ENCODE measurements at places on chromosomes 7 and 10.
A peak's percentile ranks its signal among the peaks of the same experiment; 100 is the strongest.

DNA sequence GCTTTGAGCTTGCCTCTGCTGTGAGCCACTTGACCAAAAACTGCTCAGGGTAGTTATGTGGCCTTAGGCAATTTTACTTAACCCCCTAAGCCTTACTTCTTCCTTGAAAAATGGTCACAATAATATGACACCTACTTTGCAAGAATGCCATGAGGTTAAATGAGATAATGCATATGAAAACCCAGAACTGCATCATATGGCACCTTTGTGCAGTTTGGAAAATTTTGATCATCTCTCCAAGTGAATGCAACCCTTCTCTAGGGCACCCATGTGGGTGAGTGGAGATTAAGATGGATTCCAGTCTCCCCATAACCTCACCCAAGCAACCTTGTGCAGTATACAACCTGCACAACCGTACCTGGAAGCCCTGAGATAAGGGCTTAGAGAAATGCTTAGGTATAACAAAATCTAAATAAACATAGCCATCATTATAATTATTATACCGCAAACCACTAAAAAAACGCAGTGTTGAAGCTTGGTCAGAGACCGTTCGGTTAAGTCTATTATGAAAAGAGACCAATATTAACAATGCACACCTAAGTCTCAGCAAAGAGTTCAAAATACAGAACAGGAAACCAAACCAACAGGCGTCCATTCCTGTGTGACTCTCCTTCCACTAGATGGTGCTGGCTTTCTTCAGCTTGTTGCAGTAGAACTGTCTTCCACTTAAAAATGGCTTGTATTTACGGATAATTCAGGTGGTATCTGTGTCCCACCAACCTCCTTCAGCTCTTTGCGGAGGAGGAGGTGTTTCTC lies 21.0 kb upstream of the ASB15 start:
- peak; percentile 78 for DNase-seq

DNA sequence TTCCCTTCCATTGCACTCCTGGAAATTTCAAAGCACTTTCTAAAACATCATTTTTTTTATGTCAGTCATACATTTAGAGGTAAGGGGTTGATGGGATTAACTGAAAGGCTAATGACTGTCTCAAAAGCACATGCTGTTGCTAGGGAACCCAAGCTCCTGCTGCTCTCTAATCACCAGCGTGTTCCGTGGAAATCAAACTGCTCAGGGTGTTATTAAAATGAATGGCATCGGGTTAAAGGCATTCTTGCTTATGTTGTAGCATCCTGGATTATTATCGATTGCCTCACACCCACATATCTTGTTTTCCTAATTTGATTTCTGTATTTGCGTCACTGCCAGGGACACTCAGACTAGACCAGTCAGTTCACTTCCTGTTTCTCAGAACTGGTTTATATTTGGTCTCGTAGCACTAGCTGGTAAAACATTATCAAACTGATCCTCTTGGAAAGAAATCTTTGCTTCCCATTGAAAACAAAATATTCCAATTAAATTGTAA lies 216.5 kb upstream of the MKLN1 start:
- DNase-seq, result no peak

DNA sequence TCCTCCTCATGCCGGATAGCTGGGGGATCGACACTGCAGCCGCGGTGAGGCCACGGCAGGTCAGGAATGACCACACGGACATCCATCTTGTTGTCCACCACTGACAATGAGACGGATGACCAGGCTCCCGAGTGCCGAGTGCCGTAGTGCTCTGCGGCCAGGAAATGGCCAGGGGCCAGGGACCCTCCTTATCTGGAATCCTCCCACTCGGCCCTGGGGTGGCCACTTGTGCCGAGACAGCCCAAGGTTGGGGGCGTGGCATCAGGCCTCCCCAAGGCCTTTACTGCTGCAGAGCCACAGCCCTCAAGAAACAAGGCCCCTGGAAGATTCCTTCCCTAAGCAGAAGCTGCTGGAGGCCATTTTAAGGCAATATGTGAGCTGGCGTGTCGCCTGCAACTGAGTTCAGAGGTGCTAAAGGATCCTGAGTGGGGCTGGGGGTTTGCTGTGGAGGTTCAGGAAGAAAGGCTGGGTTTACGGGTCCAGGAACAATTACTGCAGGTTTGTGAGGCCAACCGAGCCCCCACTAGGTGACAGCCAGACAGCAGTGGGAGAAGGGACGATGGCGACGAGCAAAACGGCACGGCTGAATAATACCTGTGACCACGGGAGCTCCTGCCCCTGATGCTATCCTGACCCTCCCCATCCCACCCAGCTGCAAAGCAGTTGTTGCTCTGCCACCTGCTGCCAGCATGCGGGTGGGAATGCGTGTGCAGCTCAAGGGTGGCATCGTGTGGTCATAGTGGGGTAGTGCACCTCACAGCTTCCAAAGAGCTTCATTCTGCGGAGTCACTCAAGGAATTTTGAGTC lies 31.6 kb upstream of the LEP start:
- DNase-seq, result peak; percentile 85

DNA sequence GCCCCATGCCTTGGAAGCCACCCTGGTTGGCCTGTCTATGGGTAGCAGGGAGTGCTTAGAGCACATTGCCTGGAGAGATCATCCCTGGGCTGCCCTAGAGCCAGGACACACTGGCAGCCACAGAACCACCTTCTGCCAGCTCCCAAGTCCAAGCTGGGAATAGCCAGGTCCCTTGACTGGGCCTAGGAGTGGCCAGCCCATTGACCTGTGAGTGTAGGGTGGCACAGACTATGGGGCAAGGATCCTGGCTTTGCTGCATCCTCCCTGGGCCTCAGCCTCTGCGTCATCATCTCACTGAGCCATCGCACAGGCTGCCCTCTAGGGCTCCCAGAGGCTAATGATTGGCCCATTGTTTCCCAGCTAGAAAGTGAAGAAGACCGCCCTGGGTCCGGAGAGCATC lies 7.0 kb downstream of the AQP1 start:
- DNase-seq, result no peak

- DNase-seq, result no peak
These were observed 44.9 kb downstream of the DRGX start for GRCh38 chr10:49350846-49351532.

GRCh38 chr7:139034855-139035585 lies 822 bp downstream of the ZC3HAV1L start:
- DNase-seq, result peak; percentile 61

DNA sequence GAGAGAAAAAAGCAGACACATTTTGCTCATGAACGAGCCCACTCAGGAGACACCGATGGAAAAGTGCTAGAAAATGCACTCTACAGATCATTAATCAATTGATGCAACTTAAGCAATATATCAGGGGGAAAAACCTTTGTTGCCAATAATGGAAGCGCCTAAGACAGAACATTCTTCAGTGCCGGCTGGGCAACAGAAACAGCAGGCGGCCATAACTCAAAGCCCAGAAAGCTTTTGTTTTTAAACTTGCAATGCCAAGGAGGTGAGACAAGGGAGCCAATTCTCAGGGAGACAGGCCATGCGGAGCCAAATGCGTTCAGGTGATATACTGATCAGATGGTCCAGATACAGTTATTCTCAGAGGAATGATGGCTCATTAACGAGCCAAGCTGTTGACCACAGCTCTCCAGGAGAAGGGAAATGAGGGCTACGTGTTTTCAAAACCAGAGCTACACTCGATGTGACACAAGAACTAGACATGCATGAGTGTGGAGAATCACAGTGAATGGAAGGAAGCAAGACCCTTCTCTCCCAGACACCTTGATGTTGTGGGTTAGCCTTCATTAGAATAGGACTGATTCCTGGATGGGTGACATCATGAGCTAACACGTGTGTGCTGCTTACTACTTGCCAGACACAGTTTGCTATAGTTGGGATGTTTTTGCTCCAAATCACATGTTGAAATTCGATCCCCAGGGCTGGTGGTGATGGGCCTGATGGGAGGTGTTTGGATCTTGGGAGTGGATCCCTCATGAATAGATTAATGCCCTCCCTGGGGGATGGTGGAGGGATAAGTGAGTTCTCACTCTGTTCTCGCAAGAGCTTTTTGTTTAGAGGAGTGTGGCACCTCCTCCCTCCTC lies 79.1 kb upstream of the KCNMA1 start:
- DNase-seq, result no peak

DNA sequence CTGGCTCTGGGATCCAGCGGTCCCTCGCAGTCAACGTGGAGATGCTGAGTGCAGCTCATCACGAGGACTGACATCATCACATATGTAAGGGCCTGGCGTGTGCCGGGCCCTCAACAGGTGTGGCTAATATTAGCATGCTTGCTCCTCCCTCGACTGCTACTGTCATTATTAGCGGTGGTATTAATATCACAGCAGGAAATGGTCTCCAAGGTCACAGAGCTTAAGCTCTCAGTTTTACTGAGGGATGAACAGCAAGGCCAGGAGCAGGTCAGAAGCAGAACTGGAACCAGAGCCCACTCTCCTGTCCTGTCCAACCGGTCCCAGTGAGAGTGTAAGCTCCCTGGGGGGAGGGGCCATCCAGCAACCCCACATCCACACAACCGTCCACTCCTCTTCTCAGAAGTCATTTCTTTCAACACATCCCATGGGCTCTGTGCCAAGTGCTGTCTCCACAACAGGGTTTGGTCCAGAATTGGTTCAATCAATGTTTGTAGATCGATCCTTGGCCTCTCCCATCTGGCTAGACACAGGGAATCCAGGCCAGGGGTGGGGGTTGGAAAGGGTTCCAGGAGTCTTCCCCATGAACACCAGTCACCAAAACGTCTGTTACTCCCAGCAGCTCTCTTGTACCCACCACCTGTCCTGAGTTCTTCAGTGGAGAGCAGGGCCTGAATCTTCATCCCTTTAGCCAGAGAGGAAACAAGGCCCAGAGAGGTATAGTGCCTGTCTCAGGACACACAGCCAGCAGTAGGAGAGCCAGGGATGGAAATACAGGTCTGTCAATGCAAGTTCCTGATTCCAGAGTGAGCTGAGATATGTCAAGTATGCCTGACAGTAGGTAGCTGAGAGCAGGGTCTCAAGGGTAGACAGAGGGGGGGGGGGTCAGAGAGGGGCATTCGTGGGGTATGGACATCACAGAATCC lies 45.3 kb upstream of the ZMIZ1 start:
- no peak for DNase-seq

- DNase-seq, result no peak
These were observed 53.0 kb upstream of the C1GALT1 start for GRCh38 chr7:7129381-7129780.

- peak; percentile 32 for DNase-seq
These were observed 64.6 kb downstream of the GSAP start for GRCh38 chr7:77351539-77352004.

GRCh38 chr7:11951909-11952308 lies 119.9 kb upstream of the THSD7A start:
- DNase-seq, result no peak

GRCh38 chr10:111207500-111207899 lies 130.7 kb downstream of the ADRA2A start:
- DNase-seq, result peak; percentile 28

DNA sequence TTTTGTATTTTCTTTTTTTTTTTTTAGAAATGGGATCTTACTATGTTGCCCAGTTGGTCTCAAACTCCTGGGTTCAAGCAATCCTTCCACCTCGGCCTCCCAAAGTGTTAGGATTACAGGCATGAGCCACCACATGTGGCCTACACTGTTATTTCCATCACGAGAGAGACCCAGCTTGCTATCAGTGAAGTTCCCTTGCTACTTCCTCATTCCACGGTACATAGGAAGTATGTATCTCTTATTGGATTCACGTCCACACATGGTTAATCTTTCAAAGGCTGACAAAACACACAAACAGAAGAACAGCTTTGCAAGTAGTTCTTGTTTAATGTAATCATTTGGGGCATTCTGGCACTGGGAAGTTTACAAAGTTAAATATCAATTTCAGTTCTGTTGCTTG lies 50.9 kb downstream of the DCLRE1A start:
- DNase-seq, result no peak

DNA sequence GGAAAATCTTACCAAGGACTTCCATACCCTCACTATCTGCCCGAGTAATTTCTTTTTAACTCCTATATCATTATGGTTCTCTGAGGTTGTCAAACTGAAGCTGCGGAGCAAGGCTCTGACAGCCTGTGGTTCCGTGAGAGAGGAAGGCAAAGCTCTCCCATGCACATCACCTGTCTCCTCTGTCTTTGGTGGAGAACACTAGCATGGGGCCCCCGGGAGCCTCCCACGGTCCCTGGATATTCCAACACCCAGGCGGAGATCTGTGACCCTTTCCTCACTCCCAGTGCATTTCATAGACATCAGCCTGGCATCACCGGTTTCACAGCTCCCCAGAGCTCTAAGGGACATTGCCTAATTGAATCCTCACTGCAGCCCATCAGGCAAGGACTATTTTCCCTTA lies 10.4 kb downstream of the RBP4 start:
- no peak for DNase-seq

DNA sequence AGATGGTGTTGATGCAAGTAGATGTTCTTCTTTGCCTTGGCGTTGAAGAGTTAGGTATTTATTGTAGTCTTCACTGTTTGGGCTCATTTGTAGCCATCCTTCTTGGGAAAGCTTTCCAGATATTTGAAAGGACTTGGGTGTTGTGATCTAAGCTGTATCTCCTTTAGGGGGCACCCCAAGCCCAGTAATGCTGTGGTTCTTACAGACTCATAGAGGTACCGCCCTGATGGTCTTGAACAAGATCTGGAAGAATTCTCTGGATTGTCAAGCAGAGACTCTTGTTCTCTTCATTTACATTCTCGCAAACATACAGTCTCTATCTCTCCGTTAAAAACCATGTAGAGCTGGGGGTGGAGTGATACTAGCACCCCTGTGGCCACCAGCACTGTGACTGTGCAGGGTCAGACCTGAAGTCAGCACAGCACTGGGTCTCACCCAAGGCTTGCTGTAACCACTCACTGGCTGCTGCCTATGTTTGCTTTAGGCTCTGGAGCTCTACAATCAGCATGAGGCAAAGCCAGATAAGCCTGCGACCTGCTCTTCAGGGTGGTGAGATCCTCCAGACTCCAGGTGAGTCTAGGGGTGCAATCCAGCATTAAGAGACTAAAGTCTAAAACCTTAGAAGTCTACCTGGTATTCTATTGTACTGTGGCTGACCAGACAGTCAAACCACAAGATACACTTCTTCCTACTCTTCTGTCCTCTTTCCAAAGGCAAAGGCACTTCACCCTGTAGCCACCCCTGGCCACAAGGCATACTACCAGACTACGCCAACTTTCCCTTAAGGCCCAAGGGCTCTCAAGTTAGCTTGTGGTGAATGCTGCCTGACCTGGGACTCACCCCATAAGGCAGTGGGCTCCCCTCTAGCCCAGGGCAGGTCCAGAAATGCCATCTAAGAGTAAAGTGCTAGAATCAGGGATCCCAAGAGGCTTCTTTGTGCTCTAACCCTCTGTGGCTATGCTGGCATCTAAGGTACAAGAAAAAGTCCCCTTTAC lies 209.7 kb upstream of the TMEM196 start:
- peak; percentile 87 for DNase-seq

DNA sequence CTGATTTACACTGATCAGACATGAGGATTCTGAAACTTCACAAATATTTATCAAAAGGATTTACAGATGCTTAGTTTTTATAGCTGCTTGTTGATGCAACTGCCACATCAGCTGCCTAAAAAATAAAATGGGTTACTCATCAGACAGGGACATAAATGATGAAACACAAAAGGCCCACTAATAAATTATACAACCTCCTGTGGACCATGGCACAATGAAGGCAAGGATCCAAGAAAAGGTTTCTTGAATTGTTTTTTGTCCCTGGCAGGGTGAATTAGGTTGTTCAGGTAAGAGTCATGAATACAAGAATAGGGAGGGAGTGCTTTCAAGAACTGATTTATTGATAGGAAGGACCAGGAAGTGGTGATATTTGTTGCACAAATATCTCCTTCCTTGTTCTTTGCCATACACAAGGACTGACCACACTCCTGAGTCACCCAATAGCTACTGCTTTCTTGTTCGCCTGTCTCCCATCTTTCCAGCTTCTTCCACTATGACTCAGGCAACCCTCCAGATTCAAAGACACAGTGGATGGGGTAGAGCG lies 234.5 kb downstream of the AHR start:
- DNase-seq, result no peak

All from GM23338 (cell line).